ENCODE measurements at places on chromosomes 1 and 21.

- no peak for DNase-seq
These were observed 101.1 kb downstream of the PAX7 start for GRCh38 chr1:18731591-18732235.

DNA sequence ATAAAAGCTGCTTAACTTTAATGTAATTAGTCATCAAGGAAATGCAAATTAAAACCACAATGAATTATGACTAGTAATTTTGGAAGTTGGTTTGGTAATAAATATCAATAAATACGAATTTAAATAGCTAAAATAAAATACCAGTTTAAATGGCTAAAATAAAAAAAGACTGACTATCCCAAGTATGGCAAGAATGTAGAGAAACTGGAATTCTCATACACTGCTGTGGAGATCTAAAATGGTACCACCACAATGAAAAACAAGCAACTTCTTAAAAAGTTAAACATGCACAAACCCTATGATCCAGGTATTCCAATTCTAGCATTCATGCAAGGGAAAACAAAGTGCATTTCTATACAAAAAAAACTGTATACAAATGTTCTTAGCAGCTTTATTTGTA lies 382.6 kb upstream of the NR5A2 start:
- no peak for DNase-seq

GRCh38 chr1:47179988-47180563 lies 9.8 kb downstream of the PDZK1IP1 start:
- no peak for DNase-seq

- no peak for DNase-seq
These were observed at the start of gene PLA2G5 for GRCh38 chr1:20069874-20070273. TSS of gene PLA2G5 (plus strand) at chr1:20070194. CDS start at chr1:20084831, 14,637 bp downstream.

GRCh38 chr21:34648739-34649297 lies 20.0 kb upstream of the CLIC6 start:
- no peak for DNase-seq

GRCh38 chr1:63866084-63866483 lies 92.3 kb downstream of the ROR1 start:
- no peak for DNase-seq

GRCh38 chr1:36183309-36183856 lies 27.4 kb downstream of the MAP7D1 start:
- no peak for DNase-seq

- DNase-seq, result peak; percentile 62
These were observed 4.2 kb downstream of the CD46 start for GRCh38 chr1:207755846-207756693.

DNA sequence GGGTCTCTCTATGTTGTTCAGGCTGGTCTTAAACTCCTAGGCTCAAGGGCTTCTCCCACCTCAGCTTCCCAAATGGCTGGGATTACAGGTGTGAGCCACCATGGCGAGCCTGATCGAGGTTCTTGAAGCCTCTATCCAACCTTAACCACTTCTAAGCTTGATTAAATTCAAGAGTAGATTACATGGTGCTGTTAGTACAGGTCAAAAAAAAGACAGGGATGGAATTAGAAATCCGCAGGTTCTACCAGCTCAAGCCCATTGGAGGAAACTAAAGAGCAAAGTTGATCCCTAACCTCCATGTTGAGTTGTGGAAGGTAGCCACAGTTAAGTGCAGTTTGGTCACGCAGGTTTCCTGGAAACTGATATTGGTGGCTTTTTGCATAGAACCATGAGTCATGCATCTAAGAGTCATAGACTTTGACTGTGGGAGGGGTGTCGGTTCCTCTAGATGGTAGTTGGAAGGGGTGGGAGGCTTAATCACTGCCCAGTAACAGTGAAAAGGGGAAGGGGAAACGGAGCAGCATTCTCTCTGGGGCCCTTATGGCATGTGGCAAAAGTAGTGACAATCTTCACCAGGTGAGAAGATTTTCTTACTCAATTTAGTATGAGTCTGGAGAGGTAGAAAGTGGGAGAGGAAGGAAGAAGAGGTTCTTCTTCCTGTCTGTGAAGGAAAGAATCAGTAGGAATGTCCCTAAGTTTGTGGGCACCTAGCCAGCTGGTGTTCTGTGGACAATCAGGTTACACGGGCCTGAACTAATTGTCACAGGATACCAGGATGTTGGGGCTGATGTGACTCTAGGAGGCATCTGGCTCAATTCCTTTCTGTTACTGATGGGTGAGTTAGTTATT lies 7.0 kb downstream of the CD53 start:
- DNase-seq, result peak; percentile 91

- DNase-seq, result peak; percentile 55
These were observed 8.1 kb upstream of the C1orf216 start for GRCh38 chr1:35726450-35727433.

GRCh38 chr1:245036102-245036501 lies 118.7 kb upstream of the KIF26B start:
- DNase-seq, result no peak

GRCh38 chr1:18640228-18641004 lies 9.8 kb downstream of the PAX7 start:
- no peak for DNase-seq

DNA sequence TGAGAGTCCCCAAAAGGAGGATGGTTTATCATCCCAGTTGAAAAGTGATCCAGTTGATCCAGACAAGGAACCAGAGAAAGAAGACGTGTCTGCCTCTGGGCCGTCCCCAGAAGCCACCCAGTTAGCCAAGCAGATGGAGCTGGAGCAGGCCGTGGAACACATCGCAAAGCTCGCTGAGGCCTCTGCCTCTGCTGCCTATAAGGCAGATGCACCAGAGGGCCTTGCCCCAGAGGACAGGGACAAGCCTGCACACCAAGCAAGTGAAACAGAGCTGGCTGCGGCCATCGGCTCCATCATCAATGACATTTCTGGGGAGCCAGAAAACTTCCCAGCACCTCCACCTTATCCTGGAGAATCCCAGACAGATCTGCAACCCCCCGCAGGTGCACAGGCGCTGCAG lies 43.3 kb downstream of the ZBTB17 start:
- no peak for DNase-seq

DNA sequence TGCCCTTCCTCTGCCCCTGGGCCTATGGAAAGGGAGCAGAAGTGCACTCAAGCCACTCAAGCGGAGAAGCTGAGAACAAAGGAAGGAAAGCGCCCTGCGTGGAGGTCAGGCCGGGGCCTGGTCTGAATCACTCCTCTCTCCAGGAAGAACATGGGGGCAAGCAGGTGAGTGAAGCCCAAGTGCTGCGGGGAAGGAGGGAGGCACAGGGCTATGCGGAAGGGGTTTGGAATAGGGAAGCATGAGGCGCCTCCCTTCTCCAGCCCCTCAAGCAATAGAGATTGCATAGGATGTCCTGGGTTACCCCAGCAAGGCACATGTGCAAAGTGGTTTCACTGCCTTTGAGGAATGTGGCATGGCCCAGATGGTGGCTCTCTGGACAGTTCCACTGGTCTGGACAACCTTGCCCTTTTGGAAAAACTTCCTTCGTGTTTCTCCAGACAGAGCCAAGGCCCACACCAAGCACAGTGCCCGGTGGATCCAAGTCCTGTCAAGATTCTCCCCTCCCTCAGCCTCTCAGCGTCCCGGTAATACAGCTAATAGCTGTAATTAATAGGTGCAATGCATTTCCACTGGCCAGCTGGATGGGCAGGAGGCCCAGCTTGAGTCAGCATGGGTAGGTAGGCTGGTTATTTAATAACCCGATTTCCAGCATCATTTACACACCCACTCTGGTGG lies 13.7 kb downstream of the BLACAT1 start:
- no peak for DNase-seq

DNA sequence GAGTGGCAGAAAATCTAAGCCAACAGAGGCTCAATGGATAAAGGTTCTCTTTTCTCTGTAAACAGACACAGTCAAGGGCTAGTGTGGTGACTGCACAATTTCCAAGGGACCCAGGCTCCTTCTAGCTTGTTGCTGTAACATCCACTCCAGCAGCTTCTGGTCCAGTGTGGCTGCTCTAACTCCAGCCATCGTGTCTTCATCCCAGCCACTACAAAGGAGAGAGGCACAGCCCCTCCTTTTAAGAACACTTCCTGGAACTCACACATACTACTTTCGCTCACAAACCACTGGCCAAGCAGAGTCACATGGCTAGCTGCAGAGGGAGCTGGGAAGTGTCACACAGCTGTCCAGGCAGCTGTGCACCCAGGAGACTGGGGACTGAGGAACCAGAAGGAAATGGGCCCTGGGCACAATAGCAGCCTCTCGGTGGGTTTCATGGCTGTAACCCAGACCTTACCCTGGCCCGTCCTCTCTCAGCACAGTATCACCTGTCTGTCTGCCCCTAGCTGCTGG lies 188.6 kb upstream of the VAMP3 start:
- DNase-seq, result peak; percentile 9

DNA sequence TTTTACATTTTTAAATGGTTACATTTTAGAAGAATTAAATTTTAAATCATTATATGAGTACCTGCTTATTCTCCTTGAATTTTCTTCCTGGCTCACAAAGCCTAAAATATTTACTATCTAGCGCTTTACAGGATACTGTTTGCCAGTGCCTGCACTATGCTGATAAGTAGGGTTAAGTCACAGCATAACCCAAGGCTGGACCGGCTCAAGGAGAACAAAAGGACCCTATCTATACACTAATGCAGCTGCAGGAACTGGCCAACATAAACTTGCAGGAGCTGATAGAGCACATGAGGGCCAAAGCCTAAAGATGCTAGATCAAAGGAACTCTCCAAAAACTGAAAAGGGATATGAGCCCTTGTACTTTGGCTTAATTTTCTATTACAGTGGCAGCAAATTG lies 1086.9 kb upstream of the TMPRSS15 start:
- no peak for DNase-seq

GRCh38 chr1:243620096-243620495 lies 229.9 kb downstream of the AKT3 start:
- DNase-seq, result no peak

DNA sequence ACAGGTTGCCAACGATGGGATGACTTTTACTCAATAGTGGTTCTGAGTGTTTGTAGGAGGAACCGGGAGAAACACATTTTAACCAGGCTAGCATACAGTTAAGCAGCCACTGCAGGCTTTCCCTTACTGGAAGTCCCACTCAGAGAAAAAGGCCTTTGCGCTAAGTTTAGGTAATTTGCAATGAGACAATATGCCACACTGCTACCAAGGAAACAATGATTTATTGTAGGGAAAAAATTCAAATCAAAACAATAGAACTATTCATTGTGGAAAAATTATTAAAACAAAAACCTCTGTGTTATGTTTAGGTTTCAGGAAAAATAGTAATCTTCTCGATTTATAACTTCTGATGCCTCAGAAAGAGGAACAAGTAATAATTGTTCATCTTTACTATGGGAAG lies 51.4 kb upstream of the CR2 start:
- DNase-seq, result no peak

DNA sequence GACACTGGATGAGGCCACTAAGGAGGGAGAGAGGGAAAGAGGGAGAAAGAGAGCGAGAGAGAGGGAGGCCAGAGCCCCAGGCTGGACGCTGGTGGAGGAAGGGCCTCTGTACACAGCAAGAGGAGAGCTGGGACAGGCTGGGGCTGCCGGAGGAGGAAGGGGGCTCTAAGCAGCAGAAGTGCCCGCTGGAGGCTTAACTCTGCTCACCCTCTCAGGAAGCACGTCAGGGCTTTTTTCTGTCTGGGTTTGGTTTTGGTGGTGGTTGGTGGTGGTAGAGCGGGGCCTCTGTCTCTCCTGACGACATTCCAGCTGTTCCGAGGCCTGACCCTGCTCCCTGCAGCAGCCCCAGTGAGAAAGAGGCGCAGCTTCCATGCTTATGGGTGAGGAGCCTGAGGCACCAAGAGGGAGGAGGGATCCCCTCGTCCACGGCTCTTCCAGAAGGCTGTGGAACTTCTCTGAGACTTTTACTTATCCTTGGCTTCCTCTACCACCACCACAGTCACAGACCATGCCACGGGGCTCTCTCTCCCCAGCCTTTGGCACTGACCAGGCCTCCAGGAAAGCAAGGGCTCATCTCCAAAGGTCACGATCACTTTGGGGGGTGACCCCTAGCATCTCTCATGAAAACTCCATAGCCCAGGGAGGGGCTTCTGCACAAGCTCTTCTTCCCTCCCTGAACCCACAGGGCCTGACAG lies 136.4 kb upstream of the VAMP3 start:
- no peak for DNase-seq

DNA sequence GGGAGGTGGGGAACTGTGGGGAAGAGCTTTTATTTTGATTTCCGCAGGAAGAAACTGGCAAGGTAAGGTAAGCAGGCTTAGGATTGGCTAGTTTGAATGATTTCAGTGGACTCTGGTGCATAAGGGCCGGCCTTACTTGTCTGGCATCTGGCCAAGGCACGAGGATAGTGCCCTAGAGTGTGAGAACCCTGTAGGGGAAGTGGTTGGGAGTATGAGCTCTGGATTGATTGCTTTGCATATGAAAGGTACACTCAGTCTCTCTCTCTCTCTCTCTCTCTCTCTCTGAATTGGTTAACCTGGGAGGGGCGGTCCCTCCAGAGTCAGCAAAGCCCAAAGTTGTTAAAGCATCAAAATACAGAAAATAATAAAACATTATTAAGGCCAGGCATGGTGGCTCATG lies 463.0 kb downstream of the SIPA1L2 start:
- no peak for DNase-seq

- DNase-seq, result no peak
These were observed 10.9 kb upstream of the HES5 start for GRCh38 chr1:2540816-2541492.

DNA sequence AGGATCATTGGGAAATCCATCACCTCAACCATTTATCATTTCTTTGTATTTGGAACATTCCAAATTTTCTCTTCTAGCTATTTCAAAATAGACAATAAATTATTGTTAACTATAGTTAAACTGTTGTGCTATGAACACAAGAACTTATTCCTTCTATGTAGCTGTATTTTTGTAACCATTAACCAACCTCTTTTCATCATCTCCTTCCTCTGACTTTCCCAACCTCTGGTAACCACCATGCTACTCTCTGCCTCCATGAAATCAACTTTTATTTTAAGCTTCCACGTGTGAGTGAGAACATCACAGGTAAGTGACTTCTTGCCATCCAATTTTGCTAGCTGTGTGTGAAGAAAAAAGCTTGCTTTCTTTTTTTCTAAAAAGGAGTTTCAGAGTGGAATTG lies 418 bp downstream of the IFI44L start:
- no peak for DNase-seq
